ENCODE measurements at places on chromosomes 4 and X. TPM values are rescaled to one million over a fixed set of nuclear protein-coding genes. Genes with fewer than 3 reads are reported as not detected.
A peak's percentile ranks its signal among the peaks of the same experiment; 100 is the strongest.

DNA sequence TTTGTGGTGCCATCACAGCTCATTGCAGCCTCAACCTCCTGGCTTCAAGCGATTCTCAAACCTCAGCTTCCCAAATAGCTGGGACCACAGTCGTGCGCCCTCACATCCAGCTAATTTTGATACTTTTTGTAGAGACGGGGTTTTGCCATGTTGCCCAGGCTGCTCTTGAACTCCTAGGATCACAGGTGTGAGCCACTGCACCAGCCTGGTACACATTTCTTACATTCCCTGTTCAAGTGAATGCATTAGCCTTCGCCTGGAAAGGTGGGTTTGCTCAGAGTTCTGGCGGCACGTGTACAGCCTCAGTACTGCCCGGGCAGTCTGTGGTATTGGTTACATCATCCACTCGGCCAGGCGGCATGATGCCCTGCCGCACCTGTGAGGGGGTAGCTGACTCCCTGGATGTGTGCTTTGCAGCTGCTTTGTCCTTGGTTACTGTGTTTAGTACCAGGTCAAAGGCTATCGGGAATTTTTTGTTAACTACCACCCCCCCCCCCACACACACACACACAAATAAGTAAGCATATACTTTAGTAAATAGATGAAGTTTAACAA is 57.1 kb downstream of the TNIP2 start:
- DNase-seq, result no peak

DNA sequence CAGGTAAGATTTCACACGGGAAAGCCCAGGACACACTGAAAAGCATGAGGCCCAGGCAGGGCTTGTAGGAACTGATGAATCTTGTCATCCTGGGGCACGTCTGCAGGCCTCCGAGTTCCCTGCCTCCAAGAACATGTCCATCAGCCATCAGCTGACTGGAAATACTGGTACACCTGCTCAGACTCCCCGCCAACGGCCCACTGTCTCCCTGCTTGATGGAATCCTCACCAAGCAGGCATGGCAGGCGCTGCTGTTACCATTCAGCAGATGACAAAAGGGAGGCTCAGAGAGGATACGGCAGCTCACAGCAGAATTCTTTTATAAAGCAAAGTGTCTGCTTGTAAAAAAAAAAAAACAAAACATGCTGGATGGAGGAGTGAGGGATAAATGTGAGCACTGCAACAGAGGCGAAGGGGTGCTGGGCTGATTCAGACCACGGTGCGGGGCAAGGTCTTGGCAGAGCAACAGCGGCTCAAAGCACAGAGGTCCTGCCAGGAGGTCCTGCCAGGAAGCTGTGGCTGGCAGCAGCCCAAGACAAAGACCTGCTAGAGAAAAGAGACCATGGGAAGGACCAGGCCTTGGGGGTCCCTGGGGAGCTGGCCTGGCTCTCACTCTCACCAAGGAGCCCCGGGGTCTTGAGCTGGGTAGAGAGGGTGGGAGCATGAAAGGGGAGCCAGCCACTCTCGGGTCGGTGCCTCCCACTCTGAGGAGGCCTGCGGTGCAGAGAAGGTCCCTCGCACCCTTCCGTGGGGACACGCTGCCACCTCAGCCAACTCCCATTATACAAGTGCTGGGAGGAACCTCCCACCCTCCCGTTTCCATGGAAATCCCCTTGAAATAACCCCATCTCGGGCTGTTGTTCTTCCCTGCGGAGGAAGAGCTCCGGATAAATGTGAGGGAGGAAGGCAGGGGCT is 25.6 kb downstream of the PPP2R2C start:
- DNase-seq, result peak; percentile 6

DNA sequence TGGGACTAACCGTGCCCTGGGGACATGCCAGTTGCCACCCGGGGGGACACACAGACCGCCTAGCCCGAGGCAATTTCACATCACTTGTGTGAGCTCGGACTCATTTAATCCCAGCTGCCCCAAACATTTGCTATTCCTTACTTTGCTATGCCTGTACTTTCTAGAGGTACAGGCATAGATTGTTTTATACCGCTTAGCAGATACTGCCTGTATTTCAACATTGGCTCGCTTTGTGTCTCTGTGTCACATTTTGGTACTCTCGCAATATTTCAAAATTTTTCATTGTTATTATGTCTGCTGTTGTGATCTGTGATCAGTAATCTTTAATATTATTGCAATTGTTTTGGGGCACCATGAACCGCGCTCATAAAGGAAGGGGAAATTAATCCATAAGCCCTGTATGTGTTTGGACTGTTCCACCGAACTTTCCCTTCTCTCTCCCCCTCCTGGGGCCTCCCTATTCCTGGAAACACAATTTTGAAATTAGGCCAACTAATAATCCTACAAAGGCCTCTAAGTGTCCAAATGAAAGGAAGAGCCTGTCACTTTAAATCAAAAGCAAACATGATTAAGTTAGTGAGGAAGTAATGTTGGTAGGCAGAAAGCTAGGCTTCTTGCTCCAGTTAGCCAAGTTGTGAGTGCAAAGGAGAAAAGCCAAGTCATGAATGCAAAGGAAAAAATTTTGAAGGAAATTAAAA is 568 bp upstream of the CASP6 start:
- no peak for DNase-seq

- DNase-seq, result no peak
Measured at GRCh38 chrX:120309873-120310705, 1.2 kb downstream of the TMEM255A start.

DNA sequence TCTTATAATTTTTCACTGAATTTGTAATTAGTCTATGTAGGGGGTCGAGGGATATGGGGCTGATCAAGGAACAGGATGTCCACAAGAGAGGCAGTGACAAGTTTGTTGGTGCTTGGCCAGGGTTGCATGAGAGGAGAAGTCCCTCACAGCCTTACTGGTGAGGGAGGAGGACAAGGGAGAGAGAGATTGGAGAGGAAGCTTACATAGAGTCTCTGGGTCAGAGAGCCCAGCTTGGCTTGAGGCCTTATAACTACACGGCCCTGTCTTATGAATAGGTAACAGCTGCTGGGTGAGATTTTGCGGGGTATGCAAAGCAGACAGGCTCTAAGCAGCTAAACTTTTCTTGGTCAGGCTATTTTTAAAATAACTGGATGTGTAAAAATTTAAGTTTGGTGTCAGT is 37.9 kb upstream of the OTUD4 start:
- no peak for DNase-seq

- DNase-seq, result no peak
Measured at GRCh38 chr4:102578819-102579218, 77.7 kb downstream of the NFKB1 start.

- DNase-seq, result no peak
Measured at GRCh38 chr4:105025263-105026017, 121.2 kb upstream of the TET2 start.

GRCh38 chr4:126269106-126269505 is 954.4 kb downstream of the FAT4 start:
- DNase-seq, result no peak

GRCh38 chrX:15956681-15957080 is 102.1 kb upstream of the AP1S2 start:
- DNase-seq, result no peak

GRCh38 chr4:41366911-41367517 is 110.3 kb downstream of the UCHL1 start:
- no peak for DNase-seq

GRCh38 chr4:68342134-68342533 is 7.8 kb downstream of the YTHDC1 start:
- no peak for DNase-seq

GRCh38 chr4:156294577-156294976 is 340.9 kb upstream of the CTSO start:
- DNase-seq, result peak; percentile 11

- DNase-seq, result no peak
Measured at GRCh38 chr4:1027915-1028238, 16.5 kb downstream of the FGFRL1 start.

DNA sequence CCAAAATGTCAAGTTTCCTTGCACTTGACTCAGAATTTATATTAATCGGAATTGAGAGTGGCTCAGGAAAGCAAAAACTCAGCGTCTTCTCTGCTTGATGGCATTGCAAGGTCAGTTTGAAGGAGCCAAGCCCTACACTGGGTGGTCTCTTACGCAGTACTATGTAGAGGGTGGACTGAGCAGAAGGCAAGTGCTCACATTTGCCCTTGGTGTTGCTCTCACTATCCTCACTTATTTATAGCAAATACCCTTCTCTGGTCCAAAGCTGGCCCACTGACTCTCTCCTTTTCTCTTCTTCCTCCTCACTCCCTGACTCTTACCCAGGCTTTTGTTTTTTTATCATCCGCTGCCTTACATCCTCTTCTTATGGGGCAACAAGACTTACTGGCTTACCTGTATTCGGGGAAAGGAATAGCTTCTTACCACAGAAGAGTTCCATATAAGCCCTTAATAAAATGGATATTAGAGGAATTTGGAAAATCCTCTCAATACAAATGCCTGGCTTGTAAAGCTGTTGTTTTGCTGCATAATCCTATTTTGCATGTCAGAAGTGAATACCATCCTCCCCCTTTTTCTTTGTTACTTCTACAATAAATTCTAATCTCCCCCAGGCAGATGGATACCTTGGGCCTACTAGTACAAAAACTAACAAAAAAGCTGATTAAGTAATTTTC is 24.8 kb upstream of the GATB start:
- DNase-seq, result no peak

DNA sequence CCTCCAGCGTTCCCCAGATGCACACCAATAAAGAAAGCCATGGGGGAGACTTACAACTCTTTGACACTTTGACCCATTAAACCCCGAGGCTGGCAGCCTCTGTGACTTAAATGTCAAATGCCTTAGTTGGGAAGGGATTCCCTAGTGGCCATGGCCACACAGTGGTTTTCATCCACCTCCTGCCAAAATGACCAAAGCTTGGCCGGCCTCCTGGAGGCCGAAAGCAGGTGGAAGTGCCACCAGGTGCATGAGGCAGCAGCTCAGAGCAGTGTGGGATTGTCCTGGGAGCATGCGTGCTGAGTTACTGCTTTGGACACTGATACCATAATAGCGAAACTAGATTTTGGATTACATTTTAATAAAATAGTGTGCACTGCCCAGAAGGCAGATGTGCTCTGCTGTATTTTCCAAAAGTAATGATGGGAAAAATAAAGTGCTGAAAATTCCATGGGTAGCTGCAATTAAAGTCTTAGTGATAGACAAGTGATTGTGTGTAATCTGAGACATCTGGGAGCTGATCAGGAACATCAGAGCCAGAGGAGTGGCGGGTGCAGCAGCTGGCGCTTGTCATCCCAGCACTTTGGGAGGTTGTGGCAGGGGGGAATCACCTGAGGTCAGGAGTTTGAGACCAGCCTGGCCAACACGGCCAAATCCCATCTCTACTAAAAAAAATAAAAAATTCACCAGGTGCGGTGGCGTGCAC is 39.8 kb upstream of the TADA2B start:
- DNase-seq, result no peak

GRCh38 chr4:92012899-92013867 is 290.6 kb upstream of the GRID2 start:
- no peak for DNase-seq

DNA sequence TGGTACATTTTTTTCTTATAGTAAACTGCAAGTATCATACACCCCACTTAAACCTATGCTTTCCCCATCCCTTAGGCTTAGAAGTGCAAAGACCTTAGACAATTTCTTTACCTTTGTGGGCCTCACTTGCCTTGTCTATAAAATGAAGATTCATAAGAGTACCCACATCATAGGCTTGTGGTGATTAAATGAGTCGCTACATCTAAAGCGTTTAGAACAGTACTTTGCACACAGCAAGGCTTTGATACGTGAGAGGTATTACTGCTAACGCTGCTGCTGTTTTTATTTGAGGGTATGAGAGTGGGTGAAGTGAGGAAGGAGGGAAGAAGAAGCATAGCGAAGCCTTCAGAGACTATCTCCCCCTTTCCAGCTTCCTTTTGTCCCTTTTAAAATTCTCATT is 87.8 kb upstream of the RPS6KA3 start:
- DNase-seq, result no peak

- no peak for DNase-seq
Measured at GRCh38 chrX:43882294-43882681, at the start of gene MAOB. TSS of gene MAOB (minus strand) at chrX:43882450. CDS start at chrX:43882299, 151 bp downstream.

- no peak for DNase-seq
Measured at GRCh38 chr4:95552942-95553550, 4.3 kb upstream of the UNC5C start.

GRCh38 chrX:43551590-43551989 is 104.5 kb upstream of the MAOA start:
- no peak for DNase-seq

GRCh38 chrX:144612076-144612475 is 635.2 kb upstream of the SPANXN1 start:
- no peak for DNase-seq

GRCh38 chr4:37236165-37236564 is 8.4 kb upstream of the NWD2 start:
- no peak for DNase-seq

GRCh38 chr4:37872310-37872988 is 18.4 kb upstream of the TBC1D1 start:
- DNase-seq, result no peak

DNA sequence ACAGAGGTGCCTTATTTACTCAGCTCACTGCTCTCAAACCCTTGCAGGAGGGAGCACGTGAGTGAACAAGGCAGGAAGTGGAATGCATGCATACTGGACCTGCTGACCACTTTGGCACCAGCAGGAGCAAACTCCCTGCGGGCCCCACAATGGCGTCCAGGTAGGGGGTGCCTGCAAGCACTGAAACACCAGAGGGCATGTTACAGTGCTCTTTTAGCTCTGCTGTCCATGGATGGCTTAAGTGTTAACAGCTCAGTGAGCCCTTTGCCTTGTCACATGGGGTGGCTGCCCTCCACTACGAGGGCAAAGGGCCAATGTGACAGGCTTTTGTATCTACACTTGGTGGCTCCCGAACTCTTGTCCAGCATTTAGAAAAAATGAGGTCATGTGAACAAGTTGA is 199.5 kb upstream of the UGT8 start:
- DNase-seq, result no peak

DNA sequence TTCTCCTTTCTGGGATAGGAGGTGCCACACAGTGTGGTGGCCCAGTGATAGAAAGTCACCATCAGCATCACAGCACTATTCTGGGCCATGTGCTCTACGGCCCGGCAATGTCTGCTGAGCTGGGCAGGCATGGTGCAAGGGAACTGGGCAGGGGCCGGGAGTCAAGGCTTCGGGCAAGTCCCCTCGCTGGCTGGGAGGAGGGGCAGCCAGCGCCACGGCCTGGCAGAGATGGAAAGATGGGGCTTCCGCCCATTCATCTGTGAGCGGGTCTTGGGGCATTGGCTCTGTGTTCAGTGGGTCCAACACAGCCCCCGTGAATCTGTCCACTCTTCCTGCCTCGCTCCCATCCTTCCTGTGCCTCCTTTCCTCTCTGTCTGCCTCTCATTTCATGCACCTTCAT is 7.1 kb upstream of the ATP2B3 start:
- DNase-seq, result no peak

- DNase-seq, result no peak
Measured at GRCh38 chr4:158778712-158779111, 9.9 kb downstream of the FNIP2 start.

FAM184B gene
- polyA plus RNA-seq, result 0.89 TPM

TMEM31 gene
- polyA plus RNA-seq, result 0.85 TPM

PWWP3B gene
- polyA plus RNA-seq, result 3.0 TPM

HS3ST1 gene
- polyA plus RNA-seq, result 0.48 TPM

HTN3 gene
- not detected for polyA plus RNA-seq

PAGE1 gene
- not detected for polyA plus RNA-seq

POLN gene
- polyA plus RNA-seq, result 5.0 TPM

PAK3 gene
- 6.6 TPM for polyA plus RNA-seq

MAGEC2 gene
- polyA plus RNA-seq, result not detected

LDB2 gene
- 103 TPM for polyA plus RNA-seq

SHROOM4 gene
- polyA plus RNA-seq, result 17.4 TPM

GLRB gene
- polyA plus RNA-seq, result 16.5 TPM

ELK1 gene
- 33.0 TPM for polyA plus RNA-seq
